ENCODE measurements at places on chromosomes 7 and 10.

DNA sequence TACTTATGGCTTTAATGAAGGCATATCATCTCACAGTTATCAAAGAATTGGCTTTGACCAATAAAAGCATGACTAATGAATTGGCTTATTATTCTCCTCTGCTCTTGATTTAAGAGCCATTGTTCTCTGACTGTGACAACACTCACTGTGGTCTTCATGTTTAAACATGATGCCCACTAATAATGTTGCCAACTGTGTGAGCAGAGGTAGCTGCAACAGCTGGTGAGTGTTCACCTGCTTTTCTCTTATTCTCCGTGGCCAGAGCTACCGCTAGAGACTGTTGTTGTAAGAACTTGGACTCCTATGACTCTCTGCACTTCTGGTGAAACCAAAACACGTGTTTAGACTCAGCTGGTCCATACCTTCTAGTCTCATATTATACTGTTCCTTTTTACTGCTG, 335.9 kb downstream of the XPNPEP1 start:
- DNase-seq: no peak

DNA sequence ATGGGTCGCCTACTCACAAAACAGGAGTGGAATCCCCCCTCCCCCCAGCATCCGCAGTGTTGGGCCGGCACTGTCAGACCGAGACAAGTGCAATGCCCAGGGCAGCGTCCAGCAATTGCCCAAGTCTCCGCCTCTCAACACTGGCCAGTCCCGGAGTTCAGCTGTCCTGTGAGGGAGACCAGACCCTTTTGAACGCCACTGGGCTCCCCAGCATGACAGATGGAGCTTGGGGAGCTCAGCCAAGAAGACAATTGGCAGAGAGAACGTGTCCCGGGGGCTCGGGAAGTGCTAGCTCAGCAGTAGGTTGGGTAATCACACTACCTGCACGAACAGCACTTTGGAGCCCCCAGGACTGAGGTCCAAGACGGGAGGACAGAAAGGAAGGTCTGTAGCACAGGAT, 4.7 kb downstream of the COPS6 start:
- no peak for DNase-seq

- peak; percentile 20 for DNase-seq
Observed at GRCh38 chr7:101017064-101017777, 2.7 kb upstream of the MUC17 start.

DNA sequence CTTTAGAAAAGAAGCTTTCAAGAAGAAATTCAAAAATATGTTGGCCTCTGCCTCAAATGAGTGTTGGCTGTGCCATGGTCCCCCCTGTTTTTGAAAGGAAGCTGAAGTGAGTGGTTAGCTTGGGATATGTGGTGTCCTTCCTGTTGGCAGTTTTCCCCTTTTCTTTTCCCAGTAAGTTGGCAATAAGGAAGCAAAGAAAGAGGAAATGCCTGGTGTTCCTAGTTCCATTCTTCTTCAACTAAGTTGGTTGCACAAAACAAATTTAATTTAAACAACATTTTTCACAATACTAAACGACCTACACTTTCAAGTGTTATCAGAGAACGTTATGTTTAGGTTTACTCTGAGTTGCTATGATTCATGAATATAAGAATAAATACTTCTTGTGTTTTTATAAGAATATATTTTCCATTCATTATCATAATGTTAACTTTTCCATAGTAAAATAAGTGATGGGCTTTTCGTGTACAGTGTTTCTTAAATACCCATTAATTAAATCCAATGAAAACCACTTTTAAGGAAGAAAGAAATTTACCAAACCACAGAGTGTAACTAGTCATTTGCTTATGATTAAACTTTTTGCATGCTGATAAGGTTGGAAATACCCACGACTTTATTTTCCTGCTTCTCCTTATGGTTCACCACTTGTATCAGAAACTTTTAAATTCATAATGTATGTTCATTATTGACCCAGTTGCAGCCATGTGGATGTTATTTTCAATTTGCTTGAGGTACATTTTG, 7.7 kb downstream of the HDAC9 start:
- no peak for DNase-seq

DNA sequence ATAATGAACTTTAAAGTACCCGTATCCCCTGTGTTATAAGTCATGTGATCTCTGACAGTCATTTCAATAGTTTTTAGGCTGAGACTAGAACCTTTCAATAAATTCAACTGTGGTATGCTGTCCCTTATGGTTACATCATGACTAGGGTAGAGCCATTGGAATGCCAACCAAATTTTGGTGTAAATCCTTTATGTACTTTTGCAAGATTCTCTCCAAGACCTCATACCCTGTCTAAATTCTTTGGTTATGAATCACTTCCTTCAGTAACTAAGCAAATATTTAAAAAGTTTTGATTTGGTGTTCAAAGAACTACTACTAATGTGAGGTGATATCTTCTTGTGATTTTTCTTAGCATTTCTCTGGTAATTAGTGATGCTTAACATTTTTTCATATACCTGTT, 20.8 kb upstream of the OR6B1 start:
- DNase-seq: no peak

DNA sequence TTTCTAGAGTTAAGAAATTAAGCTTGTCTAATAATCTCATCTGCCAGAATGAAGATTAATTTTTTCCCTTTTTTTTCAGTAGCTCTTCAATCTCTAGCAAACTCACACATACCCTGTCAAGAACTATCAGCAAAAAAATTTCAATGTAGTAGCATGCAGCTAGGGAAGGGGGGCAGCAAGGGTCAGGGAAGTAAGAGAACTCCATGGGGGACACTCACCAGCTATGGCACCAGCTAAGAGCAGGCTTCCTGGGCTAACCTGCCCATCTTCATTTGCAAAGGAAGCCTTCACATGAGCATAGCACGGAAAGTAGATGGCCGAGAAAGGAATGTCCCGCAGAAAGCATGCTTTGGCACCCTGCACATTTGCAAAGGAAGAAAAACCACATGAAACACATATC, 190.4 kb downstream of the SLC25A13 start:
- DNase-seq: no peak

GRCh38 chr10:69952069-69952800, 100.4 kb upstream of the MACROH2A2 start:
- DNase-seq: no peak

DNA sequence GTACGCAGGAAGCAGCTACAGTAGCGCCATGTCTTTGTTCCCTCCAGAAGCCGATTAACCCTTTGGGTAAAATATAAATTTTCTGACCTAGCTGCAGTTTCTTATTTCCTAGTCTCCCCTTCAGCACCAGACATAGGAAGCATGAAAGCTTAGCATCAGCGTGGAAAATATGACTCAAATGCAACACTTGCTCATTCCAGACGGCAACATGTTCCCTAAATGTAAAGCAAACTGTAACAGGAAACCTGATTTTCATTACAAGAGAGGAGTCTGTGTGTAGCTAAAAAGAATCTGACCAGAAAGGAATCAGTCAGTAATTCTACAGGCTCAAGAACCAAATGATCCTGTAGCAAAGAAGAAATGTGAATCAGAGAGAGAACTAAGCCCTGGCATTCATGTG, 219.2 kb downstream of the C7orf25 start:
- no peak for DNase-seq

DNA sequence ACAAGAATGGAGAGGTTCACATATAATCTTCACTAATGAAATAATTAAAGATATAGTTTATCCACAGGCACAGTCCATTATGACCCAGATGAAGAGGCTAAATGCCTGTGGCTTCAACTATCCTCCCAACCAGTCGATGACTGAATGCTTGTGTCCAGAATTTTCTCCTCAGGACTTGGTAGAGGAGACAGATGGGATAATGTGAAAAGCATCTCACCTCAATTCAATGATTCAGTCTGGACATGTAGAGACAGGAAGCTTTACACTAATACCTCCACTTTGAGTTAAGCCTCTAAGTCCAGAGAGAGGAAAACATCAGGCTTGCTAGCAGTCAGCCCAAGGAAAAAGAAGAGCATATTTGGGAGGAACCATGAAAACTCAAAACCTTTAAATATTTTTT, 59.1 kb upstream of the COL1A2 start:
- no peak for DNase-seq

DNA sequence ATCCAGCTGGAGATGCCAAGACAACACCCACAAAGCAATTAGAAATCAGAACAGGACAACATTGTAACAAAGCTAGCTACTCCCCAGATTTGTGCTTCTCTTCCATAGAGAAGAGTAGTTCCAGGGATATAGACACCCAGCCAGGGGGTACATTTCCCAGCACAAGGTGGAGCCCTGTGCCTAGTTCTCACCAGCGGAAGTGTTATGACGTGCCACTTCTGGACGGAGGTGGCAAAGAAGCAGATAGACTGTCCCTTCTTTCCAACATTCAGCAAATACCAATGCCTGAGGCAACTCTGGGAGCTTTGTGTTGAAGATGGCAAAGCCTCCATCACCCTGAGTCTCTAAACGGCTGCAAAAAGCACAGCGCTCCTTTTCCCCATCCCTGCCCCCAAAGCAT, 23.4 kb upstream of the GSAP start:
- DNase-seq: no peak

DNA sequence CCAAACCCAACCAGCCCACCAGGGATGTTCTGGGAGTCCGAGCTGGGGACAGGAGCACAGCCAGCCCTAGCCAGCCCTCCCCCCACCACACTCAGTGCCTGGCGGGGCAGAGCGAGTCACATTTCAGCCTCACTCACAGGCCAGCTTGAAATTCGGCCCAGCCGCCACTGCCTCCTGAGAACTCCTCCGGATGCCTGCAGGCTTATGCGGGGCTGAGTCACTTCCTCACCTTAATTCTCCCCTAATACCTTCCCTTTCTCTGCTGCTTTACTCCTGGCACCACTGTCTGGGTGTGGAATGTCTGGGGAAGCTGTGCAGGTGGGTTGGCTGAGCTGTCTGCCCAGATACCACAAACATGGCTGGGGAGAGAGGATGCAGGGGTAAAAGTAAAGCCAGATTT, 22.6 kb upstream of the DLG5 start:
- DNase-seq: no peak

GRCh38 chr10:4704034-4704545, 121.9 kb upstream of the AKR1E2 start:
- no peak for DNase-seq
